ENCODE measurements at places on chromosomes 12 and 14.

GRCh38 chr12:33876618-33877017, 145.7 kb upstream of the ALG10 start:
- no peak for DNase-seq

DNA sequence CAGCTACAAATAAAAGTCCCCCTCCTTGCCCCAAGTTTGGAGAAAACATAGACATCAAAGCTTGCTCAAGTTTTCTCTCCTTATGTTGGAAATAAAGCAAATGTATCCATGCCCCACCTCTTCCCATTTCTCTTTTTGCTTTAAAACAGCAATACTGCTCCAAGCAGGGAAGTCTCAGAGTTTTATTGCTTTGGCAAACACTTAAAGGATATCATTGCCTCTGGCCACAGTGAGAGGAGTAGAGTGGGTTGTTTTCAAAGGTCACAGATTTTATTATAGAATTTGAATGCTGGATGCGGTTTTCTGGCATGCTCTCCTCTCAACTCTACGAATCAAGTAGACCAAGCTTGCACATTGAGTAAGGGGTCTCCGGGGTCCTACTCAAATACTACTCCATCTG, 149.7 kb downstream of the TTC7B start:
- DNase-seq, result peak; percentile 86

GRCh38 chr14:71475916-71476315, 456.3 kb upstream of the RGS6 start:
- no peak for DNase-seq

DNA sequence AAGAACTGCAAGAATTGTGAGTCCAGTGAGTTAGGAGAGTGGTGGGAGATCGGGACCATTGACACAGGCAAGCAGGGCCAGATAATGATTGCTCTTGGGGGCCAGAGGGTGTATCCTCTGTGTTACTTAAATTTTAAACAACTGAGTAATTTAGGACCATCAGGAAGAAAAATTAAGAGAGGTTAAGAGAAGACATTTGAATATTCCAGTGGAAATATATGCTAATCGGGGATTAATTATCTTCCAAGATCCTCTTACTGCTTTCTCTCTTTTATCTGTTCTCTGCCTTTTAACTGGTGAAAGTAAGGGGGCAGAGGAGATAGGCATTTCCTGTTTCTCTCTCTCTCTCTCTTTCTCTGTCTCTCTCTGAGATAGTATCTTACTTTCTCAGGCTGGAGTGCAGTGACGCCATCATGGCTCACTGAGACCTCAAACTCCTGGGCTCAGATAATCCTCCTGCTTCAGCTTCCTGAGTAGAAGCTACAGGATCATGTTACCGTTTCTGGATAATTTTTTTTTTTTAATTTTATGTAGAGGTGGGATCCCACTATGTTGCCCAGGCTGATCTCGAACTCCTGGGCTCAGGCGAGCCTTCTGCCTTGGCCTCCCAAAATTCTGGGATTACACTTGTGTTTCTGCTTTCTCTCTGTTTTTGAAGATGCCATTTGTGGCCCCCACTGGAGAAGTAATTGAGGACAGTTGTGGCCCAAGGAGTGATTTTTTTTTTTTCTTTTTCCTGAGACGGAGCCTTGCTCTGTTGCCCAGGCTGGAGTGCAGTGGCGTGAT, 85.1 kb downstream of the DIP2B start:
- DNase-seq, result no peak

DNA sequence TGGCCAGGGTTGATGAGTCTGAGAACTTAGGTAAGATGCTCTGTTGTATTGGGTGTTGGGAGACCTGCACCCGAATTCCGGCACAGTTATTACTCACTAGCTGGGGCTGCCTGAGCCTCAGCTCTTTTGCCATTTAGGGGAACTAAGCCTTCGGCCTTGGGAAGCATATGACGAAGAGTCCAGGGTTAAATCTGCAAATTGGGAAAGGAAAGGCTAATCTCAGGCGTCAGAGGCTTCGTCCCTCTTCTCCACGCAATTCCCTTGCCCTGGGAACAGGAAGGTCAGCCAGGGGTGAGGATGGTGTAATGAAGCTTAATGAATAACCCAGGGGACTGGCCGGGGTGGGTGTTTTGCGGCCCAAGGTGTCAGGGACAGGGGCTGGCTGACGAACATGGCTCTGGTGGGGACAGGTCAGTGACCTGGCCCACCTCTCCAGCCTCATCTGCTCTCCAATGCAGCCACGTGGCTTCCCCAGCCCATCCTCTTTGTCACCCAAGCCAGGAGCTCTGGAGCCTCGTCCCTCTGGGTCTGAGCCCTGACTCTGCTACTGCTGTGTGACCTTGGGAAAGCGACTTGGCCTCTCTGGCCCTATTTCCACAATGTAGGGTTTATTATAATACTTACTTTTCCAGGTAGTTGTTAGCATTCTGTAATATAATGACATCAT, 3.8 kb upstream of the SDSL start:
- no peak for DNase-seq

GRCh38 chr12:33265033-33265731, 174.4 kb downstream of the SYT10 start:
- DNase-seq, result no peak

DNA sequence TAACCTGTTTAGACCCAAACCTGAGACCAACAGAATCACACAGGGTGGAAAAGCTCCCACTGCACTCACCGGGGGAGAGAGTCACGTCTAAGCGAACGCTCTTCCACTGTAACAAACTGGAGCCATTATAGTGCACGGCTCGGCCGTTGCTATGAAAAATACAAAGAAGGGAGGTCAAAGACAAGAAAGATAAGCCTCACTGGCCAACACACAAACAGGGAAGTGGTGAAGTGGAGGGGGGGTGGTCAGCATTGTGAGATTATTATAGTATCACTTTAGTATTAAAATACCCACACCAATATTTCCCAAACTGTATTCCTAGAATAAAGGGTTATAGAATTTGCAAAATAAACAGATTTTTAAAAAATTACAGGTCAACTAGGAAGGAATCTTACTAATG, 90.9 kb downstream of the TRAFD1 start:
- DNase-seq, result no peak

DNA sequence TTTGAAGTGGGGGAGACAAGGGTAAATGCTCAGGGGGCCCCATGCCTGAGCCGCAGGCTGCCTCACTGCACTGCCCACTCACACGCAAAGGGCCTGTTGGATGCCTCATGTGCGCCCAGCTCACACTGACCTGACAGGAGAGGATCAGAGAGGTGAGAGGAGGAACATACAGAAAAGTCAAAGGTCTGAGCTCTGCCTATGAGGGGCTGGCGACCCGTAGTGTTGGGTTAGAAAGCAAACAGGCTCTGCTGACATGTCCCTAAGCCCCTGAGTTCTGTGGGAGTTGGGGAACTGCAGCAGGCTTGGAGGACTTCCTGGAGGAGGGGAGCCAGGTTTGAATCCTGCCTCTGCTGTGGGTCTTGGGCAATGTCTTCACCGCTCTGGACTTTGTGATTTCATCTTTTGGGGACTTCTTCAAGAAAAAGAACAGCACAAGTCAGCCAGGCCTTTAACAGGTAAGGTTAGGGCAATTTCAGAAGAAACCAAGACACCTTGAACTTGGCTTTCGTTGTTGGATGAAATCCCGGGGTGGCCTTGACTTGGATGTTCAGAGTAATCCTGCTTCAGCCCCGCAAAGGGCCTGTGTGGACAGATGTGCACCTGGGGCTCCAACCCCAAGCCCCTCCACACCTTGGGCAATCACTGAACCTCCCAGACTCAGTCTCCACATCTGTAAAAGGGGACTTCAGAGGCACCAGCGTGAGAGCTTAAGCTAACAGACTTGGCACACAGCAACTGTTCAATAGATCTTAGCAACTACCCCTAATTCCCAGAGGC, 116.8 kb downstream of the SCARB1 start:
- DNase-seq, result no peak

DNA sequence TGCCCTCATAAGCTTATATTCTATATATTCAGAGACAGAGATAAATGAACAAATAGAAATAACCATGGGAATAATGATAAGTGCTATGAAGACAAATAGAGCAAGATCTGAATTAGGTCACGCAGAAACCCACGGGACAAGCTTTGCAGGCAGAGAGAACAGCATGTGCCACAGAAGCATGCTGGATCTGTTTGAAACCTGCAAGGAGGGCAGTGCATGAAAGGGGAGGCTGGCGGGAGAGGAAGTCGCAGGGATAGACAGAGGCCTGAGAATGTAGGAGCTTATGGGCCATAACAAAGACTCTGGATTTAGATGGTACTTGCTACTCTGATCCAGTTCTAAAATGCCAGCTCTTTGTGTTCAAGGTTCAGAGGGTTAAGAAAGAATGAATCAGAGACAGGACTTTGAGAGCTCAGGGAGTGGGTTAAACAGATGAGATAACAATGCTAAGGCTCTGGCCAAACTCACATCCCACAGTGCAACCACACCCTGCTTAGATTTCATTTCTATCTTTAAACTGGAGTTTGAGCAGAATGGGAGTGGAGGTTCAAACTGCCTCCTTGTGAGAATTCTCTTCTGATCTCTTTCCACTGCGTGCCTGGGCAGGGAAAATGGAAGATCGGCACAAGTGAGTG, 49.2 kb upstream of the PPP1R12A start:
- DNase-seq, result no peak

DNA sequence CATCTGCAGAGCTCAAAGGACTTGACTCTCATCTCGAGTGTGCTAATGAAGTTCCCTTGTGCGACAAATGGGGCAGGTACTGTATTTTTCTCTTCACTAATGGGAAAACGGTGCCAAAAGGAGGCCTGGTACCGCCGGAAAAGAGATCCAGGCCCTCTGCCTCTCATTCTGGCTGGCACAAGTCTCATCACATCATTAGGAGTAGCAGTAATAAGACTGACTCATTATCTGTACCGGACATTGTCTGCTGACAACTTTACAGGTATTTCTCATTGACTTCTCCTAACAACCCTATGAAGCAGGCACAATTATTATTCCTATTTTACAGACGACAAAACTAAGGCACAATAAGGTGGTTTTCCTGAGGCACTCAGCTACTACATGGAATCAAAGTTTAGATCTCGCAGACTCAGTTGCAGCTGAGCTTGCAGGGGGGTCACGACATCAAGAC, 668 bp downstream of the APPL2 start:
- peak; percentile 70 for DNase-seq

- DNase-seq, result no peak
Measured at GRCh38 chr12:73798523-73798922, 739.1 kb upstream of the ATXN7L3B start.

- no peak for DNase-seq
Measured at GRCh38 chr14:45678163-45678562, 425.2 kb upstream of the MIS18BP1 start.

DNA sequence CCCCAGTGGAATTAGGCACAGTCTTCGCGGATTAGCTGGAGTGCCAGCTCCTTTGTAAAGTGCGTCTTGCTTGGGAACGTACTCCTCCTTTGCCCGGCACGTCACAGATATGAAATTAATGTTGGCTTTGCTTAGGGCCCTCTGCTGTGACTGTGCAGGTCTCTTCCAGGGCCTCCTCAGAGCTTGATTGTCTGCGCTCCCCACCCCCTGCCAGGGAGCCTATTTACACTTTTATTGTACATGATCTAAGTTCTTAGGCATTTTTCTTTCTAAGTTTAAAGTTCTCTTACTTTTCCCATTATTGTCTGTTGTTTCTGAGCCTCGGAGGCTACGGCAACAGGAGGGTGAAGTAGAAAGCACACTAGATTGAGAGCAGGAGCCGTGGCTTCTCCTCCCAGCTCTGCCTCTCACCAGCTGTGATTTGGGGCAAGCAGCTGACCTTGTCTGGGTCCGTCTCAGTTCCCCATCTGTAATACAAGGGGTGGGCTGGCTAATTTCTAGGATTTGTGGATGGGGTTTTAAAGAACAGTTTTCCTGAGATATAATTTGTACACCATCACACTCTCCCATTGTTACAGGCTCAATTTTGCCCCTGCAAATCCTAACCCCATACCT, 81.8 kb downstream of the TSPAN9 start:
- no peak for DNase-seq

GRCh38 chr14:50344876-50345563, 32.9 kb downstream of the DMAC2L start:
- DNase-seq, result no peak

DNA sequence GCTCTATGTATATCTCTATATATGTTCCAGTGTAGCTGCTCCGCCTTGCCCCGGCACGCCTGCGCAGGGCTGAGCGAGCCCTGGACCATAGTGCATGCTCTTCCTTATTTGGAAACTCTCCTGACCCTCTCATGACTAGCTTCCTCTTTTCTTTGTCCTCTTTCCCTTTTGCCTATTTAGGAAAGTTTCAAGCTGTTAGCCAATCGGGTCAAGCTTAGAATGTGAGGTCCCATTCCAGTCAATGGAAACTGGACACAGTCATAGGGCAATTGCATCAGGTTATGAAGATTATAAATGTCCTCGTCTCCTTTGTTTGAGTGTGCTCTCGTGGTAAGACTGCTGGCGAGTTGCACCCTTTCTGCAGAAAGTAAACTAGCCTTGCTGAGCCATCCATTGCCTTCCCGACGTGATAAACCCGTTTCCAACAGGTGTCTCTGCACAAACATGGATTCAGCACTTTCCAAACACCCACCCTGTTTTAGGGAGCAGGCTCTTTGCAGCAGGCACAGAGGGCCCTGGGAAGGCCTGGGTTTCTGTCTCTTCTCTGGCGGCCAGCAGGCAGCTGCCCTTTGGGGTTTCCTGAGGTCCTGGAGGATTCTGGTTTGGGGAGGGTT, 30.9 kb downstream of the CCDC92 start:
- no peak for DNase-seq

- no peak for DNase-seq
Measured at GRCh38 chr14:94376108-94376975, 12.1 kb downstream of the SERPINA1 start.

DNA sequence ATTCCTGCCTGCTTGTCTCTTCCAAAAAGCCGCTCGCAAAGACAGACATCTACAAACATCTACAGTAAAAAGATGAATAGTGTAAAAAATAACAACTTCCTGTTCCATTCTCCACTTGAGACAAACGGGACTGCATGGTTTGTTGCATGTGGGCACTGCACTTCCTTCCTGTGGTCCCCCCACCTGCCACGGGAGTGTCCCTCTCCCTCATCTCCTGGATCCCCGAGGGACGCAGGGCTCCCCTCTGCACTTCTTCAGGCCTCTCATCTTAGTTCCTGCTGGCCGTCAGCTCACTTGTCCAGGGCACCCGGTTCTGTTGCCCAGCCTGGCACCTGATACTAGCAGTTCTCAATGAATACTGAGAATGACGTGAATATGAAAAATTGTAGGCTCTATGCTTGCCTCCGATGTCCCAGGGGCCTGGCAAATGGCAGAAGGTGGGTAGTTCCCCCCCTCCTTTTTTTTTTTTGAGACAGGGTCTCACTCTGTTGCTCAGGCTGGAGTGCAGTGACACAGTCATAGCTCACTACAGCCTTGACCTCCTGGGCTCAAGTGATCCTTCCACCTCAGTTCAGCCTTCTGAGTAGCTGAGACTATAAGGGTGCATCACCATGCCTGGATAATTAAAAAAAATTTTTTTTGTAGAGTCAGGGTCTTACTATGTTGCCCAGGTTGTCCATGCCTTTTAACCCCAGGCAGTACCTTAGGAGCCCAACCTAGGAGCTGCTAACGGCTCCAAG, 3.5 kb upstream of the KLC1 start:
- DNase-seq, result no peak

GRCh38 chr12:1398673-1399072, 195.7 kb downstream of the FBXL14 start:
- no peak for DNase-seq
